Vein endothelial cell (primary cell): ENCODE measurements at places on chromosomes 16 and 17. TPM values are rescaled to one million over a fixed set of nuclear protein-coding genes. Genes with fewer than 3 reads are reported as not detected.

The HEATR9 gene
- total RNA-seq, result not detected in 2 replicates

The PRSS33 gene
- total RNA-seq, result not detected in 2 replicates

The CDH8 gene
- total RNA-seq, result not detected in 2 replicates

The MTSS2 gene
- 25.7 and 31.7 TPM in 2 replicates for total RNA-seq

The KIAA0753 gene
- total RNA-seq, result 18.0 and 18.6 TPM in 2 replicates

The CRYBA1 gene
- total RNA-seq, result not detected in 2 replicates

The VAT1L gene
- total RNA-seq, result 1.7 and 2.3 TPM in 2 replicates

The LRRC36 gene
- total RNA-seq, result 0.29 TPM in 1 of 2 replicates, not detected in the other

The NAGS gene
- 6.9 and 11.7 TPM in 2 replicates for total RNA-seq

The RPL23 gene
- total RNA-seq, result 975 and 1,055 TPM in 2 replicates

The CCDC200 gene
- not detected in 2 replicates for total RNA-seq

The ACSM2A gene
- not detected in 2 replicates for total RNA-seq

The PRR35 gene
- not detected in 2 replicates for total RNA-seq

The ABCA10 gene
- total RNA-seq, result 0.98 and 2.5 TPM in 2 replicates

The CPNE7 gene
- total RNA-seq, result 2.1 and 7.8 TPM in 2 replicates

The C16orf89 gene
- under 0.01 TPM in 1 of 2 replicates, not detected in the other for total RNA-seq
